ENCODE measurements at places on chromosomes 13 and 19. TPM values are rescaled to one million over a fixed set of nuclear protein-coding genes. Genes with fewer than 3 reads are reported as not detected.
A peak's percentile ranks its signal among the peaks of the same experiment; 100 is the strongest.

PCDH20 gene
- 4.3 TPM for total RNA-seq

PLIN5 gene
- 2.5 TPM for total RNA-seq

GNA15 gene
- 0.55 TPM for total RNA-seq

GRCh38 chr13:100525453-100526317 lies 62.9 kb downstream of the GGACT start:
- peak; percentile 39 for DNase-seq

DNA sequence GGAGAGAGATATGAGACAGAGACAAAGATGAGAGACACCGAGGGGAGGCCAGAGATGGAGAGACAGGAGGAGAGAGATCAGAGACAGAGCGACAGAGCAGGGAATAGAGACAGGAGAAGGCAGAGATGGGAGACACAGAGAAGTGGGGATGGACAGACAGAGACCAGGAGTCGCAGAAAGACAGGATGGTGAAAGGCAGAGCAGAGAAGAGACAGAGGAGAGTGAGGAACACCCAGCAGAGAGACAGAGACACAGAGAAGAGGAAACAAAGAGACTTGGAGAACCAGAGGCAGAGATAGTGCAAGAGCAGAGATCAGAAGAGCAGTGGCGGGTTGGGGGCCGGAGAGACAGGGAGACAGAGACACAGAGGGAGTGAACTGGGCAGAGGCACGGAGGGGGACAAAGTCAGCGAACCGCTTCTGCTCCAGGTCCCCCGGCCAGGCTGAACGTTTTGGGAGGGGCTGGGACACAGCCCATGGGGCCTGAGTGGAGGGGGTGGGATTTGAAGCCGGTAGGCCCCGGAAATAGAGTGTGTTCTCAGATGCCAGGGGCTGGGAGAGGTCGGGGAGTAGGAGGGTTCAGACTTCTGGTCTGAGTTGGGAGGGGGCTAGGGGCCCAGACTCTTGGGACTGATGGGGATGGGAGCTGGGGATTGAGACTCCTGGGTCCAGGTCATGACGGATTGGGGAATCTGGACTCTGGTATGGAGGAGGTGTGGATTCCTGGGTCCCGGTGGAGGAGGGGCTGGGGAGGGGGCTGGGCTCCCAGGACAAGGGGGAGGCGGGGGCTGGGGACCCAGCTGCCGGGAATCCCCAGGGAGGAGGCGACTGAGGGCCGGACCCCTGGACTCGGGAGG lies 654 bp downstream of the ZNF579 start:
- no peak for DNase-seq

- DNase-seq: no peak
Measured at GRCh38 chr19:33748231-33748630, 48.4 kb upstream of the KCTD15 start.

GRCh38 chr13:62336507-62336906 lies 920.9 kb upstream of the PCDH20 start:
- DNase-seq: no peak

DNA sequence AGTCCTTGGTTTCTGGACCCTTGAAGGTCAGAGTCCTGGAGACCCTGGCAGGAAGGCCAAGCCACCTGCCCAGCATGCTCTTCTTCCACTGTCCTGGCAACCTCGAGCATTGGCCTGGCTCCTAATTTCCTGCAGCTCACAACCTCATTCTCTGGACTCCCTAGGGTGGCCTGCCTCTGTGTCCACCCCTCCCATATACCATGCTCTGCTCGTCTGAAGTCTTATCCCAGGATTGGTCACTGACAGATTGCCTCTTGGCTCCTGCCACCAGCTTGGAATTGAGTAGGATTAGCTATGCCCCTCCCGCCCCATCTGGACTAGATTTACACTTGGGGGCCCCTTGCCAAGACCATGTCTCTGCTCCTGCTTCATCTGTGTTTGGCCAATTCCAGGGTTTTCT lies 17.1 kb upstream of the WASF3 start:
- no peak for DNase-seq
